Endothelial cell (in vitro differentiated cells): ENCODE measurements at places on chromosomes 11 and 22. TPM values are rescaled to one million over a fixed set of nuclear protein-coding genes. Genes with fewer than 3 reads are reported as not detected.

- no peak for DNase-seq
Observed at GRCh38 chr22:17831501-17832251, 57.4 kb upstream of the BID start.

- no peak for DNase-seq
Observed at GRCh38 chr11:124893781-124894401, 3.8 kb downstream of the ROBO4 start.

- no peak for DNase-seq
Observed at GRCh38 chr11:93570759-93571413, 27.7 kb upstream of the SMCO4 start.

DNA sequence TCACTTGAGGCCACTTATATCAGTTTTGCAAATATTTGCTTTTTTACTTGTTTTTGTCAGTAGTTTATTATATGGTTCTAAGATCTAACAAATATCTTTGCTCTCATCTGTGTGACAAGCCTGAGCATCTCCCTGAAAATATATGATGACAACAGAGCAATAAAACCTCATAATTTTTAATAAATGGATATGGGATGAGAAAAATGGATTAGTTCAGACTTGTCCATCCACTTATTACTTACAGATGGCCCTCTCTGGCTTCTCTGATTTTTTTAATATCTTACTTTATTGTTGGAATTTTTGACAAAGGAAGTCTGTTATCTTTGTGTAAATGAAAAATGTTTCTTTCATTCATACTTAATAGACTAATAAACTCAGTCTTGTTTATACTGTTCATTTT is 491.4 kb upstream of the RAG2 start:
- no peak for DNase-seq

- no peak for DNase-seq
Observed at GRCh38 chr11:75858613-75859012, 43.6 kb downstream of the UVRAG start.

- no peak for DNase-seq
Observed at GRCh38 chr22:47566491-47566890, 804.0 kb downstream of the TBC1D22A start.

DNA sequence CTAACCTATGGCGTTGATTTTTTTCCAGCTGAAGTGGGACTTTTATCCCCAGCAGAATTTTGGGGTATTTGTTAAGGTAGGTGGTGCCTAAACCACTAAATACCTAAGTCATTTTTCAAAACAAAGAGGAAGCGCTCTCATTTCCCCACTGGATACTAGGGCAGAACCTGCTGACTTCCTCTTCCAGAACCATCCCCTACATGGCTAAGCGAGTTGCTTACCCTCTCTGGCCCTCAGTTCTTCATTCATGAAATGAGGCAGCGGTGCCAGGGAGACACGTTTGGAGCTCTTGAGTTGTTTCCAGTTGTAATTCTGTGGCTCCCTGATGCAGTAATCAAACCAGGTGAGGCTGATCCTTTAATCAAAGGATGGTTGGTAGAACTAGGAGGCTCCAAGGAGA is 10.0 kb upstream of the MTMR3 start:
- no peak for DNase-seq

GRCh38 chr11:129319201-129319600 is 56.4 kb upstream of the BARX2 start:
- no peak for DNase-seq

DNA sequence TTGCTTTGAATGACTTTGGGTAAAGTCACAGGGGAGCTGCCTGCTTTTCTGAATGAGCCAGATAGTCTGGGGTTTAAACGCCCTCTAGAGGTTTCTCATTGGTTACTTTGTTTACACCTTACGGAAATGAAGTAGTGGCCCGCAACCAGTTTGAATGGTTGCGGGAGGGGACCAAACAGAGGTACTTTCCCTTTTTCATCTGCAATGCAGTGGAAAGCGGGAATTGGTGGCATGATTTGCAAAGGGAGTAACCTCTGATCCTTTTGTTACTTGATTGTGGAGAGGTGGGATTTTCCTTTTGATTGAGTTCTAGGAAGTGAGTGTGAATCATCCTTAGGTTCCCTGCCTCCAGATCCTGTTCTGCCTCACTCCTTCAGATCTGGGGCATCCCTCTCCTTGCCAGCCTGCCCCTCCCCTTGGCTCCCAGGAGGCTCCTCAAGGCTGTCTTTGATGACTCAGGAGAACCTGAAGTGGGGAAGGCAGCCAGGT is 15.9 kb upstream of the GLYATL1 start:
- DNase-seq = no peak

DNA sequence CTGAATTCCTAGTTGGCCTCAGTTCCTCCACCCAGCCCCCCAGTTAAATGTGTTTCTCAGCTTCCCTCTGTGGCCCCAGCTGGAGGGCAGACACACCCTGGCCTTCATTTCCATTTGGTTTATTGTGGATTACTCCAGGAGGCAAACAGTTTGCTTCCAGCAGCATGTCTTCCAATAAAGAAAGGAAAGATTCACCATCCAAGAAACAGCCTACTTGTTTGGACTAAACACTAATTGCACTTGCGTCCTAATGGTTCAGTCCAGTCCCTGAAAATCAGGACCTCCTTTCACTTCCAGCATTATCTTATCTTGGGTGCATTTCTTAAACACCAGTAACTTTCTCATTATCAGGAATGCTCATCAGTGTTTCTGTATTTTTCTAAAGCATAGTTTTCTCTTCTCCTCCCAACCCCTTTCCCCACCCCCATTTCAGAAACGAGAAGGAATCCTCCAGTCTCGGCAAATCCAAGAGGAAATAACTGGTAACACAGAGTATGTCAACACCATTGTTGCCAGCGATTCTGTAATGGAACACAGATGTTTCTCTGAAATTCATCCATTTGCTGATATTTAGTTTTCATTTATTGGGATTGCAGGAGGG is 130.9 kb downstream of the PARVA start:
- DNase-seq = no peak

DNA sequence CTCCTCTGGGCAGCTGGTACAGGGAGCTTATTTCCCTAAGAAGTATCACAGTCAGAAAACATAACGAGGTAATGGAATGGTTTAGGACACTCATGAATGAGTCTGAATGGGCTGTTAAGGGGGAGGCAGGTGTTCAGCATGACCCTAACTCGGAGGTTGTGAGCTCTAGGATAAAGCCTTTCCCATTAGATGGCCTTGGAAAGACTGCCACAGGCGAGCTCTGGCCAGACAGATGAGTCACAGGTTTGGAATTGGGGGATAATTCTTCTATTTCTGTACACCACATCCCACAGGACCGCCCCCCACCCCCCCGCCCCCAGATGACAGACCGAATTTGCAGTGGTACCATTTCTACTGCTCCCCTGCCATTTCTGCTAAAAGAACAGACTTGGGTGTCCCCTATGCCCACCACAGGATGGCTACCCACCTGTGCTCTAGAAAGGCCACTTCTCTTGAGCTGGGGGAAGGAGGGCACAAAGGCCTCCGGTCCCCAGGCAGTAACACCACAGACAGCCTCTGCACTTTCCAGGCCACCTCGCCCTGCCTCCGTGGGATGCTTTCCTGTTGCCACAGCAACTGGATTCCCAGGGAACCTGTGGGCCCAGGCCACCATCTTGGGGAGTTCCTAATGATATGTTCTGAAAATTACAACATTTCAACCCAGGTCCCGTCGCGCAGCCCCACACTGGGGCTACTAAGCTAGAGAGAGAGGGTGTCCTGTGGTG is 76.7 kb downstream of the TRIM29 start:
- DNase-seq = no peak

DNA sequence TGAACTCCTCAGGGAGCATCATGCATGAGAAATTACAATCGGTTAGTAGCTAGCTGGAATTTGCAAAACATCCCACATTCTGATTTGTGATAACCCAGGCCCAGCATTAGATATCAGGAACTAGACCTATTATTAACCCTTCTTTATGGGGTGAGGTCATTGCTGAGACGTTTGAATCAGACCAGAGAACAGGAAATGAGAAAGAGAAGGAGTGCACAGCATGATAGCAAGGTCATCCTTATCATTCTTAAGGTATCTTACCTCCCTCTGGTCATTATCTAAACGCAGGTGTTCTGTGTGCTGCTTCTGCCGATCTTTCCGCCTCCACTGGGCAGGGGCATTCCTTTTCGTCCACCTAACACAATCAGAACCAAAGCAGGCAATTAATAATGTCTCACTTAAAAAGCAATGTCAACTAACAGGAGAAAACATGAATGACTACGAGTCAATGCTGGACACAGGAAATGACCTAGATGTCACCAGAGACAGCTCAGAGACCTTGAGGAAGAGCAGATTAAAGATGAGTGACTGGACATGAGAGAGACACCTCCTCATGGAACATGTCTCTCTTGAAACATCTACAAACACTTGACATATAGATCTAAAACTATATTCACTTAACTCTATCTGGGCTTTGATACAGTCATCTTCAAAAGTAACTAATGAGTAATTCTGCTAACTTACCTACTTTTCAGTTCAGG is 78.3 kb upstream of the SCUBE2 start:
- DNase-seq = no peak

- no peak for DNase-seq
Observed at GRCh38 chr11:16833026-16833425, 94.6 kb downstream of the C11orf58 start.

DNA sequence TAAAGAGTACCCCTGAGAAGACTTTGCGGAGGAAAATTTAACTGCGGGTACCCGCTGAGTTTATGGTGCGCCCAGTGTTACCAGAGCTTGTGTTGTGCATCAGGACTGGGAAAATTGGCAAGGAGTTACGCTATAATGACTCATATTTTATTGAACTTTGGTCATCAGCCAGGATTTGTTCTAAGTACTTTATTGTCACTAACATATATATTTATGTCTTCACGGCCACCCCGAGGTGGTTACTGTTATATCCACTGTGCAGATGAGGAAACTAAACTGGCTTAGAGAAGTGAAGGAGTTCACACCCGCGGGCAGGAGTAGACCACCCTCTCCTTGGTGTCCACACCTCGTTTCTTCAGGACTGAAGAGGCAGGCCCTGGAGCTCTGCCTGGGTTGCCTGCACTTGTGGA is 667 bp downstream of the ACCS start:
- DNase-seq = no peak

GRCh38 chr11:71482746-71483364 is 29.9 kb downstream of the NADSYN1 start:
- DNase-seq = no peak

DNA sequence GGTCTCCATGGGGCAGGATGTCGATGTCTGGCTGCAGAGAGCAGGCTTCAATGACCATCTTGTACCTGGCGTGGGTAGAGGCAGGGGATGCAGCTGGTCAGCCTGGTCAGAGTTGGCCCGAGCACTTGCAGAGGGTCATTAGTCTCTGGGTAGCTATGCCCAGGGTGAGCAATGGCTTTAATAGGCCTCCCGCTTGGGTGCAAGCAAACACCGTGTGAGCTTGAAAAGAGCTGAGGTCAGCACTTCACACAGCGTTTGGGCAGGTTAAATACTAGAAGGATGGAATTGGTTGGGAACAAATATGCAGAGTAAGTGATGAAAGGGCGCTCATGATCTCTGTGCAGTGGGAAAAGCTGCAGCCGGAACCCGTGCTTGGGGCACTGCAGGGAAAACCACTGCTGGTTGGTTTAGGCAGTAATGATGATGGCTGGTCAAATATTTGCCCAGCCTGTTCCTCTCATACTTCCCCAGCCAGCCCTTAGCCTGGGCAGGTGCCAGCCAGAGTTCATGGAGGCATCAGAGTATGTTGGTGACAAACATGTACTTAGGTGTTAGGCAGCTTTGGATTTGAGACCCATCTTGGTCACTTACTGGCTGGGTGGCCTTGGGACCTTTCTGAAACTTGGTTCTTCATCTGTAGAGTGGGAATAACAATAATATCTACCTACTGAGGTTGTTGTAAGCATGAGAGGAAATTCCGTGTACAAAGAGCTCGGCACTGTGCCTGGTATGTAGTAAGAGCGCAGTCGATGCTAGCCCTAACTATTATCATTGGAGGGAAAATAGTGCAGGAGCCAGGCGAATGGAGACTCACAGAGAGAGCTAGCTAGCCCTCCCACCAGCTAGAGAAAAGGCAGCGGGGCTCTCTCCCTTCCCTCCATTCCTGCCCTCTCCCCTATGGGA is 25.2 kb upstream of the KCNJ11 start:
- DNase-seq = no peak

DNA sequence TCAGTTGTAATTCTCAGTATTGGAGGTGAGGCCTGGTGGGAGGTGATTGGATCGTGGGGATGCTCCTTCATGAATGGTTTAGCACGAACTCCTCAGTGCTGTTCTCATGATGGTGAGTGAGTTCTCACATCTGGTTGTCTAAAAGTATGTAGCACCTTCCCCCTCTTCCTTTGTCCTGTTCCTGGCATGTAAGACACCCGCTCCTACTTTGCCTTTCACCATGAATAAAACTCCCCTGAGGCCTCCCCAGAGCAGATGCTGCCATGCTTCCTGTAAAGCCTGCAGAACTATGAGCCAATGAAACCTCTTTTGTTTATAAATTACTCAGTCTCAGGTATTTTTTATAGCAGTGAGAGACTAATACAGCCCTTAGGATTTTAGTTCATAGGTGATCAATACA is 191.5 kb downstream of the MAML2 start:
- DNase-seq = no peak

GRCh38 chr22:27203276-27203660 is 545.9 kb downstream of the MIAT start:
- DNase-seq = no peak

DNA sequence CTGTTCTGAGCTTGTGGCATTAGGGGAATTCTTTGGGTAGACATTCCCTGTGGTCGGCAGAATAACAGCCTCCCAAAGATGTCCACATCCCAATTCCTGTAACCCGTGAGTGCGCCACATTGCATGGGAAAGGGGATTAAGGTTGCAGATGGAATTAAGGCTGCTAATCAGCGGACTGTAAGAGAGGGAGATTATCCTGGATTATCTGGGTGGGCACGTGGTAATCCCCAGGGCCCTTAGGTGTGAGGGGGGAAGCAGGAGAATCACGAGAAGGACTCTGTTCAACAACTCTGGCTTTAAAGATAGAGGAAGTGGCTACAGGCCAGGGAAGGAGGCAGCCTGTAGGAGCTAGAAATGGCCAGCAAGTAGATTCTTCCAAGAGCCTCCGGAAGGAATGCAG is 16.0 kb downstream of the CACNG2 start:
- DNase-seq = no peak

- no peak for DNase-seq
Observed at GRCh38 chr11:35347173-35347878, 72.0 kb downstream of the SLC1A2 start.

- DNase-seq = no peak
Observed at GRCh38 chr11:111637885-111638284, 35.6 kb downstream of the SIK2 start.

GRCh38 chr11:6129635-6130034 is 22.2 kb downstream of the OR56B4 start:
- no peak for DNase-seq

- DNase-seq = no peak
Observed at GRCh38 chr11:34614344-34615104, 6.4 kb upstream of the EHF start.

GRAMD1B gene
- 49.6 TPM for total RNA-seq

SLC22A12 gene
- total RNA-seq = not detected

TPBGL gene
- 7.0 TPM for total RNA-seq

MS4A4E gene
- total RNA-seq = not detected

CCDC89 gene
- total RNA-seq = not detected

TRMT2A gene
- 44.8 TPM for total RNA-seq

CHRM1 gene
- total RNA-seq = not detected

PRMT3 gene
- total RNA-seq = 5.4 TPM

TRIM48 gene
- not detected for total RNA-seq

MS4A15 gene
- not detected for total RNA-seq

PANX3 gene
- total RNA-seq = 0.21 TPM

OR10G7 gene
- not detected for total RNA-seq

SNX15 gene
- total RNA-seq = 19.4 TPM

KBTBD3 gene
- total RNA-seq = 3.1 TPM
